ENCODE measurements at places on chromosomes 5 and 9.
A peak's percentile ranks its signal among the peaks of the same experiment; 100 is the strongest.

DNA sequence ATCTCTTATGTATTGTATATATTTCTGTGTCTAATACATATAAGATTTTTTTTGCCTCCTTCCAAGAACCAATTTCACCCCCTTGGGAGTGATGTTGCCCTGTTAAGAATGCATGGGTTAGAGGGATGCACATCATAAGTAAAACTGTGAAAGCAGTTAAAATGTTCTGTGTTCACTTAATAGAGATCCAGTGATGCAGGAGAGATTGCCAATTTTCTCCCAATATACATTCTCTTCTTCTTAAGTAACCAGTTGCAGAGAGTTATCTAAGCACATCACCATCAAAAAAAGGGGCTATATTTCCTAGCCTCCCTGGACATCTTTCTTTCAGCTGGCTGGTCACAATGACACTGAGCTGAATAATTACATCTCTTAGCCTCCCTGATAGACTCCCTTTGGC is 307.0 kb downstream of the OSTF1 start:
- DNase-seq = no peak

DNA sequence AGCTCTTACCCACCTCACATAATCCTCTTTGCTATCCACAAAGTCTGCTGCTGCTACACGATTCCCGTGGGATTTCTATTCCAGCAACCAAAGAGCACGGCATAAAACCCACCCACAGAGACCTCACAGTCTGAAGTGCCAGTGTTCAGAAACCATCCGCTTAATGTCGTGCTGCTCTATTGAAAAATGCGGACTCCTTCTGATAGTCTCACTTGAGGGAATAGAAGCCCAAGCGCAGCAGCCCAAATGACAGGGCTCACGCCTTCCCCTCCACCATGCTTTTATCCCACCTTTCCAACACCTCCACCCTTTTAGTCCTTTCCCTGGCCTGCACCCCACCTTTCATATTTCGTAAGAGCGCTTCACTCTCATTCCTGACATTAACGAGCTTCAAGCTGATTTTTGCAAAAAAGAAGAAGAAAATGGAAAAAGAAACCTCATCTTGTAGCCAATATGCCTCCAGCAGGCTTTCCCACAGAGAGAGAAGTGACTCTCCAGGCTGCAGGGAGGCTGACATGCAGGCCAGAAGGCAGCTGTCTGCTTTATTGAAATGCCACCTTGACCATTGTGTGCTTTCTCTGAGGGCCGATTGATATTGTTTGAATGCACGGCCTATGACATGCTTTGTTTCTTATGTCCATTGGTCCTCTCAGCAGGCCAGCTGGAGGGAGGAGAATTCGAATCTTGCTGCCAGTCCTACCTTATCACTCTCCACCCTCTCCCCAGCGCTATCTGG is 70.6 kb upstream of the PCSK1 start:
- DNase-seq = no peak

DNA sequence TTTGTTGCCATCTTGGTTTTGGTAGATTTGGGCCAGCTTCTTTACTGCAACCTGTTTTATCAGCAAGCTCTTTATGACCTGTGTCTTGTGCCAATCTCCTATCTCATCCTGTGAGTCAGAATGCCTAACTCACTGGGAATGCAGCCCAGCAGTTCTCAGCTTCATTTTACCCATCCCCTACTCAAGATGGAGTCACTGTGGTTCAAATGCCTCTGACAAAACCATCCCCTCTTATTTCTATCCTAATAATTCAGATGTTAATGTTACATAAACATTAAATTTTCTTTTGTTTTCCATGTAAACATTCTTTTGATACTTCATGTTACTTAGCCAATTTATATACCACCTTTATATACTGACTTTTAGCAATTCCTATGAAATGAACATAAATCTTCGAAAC is 746.3 kb downstream of the CDH18 start:
- DNase-seq = no peak

GRCh38 chr5:133930061-133930812 is 38.2 kb downstream of the C5orf15 start:
- DNase-seq = no peak

GRCh38 chr5:57844410-57844809 is 361.8 kb upstream of the ACTBL2 start:
- DNase-seq = no peak

DNA sequence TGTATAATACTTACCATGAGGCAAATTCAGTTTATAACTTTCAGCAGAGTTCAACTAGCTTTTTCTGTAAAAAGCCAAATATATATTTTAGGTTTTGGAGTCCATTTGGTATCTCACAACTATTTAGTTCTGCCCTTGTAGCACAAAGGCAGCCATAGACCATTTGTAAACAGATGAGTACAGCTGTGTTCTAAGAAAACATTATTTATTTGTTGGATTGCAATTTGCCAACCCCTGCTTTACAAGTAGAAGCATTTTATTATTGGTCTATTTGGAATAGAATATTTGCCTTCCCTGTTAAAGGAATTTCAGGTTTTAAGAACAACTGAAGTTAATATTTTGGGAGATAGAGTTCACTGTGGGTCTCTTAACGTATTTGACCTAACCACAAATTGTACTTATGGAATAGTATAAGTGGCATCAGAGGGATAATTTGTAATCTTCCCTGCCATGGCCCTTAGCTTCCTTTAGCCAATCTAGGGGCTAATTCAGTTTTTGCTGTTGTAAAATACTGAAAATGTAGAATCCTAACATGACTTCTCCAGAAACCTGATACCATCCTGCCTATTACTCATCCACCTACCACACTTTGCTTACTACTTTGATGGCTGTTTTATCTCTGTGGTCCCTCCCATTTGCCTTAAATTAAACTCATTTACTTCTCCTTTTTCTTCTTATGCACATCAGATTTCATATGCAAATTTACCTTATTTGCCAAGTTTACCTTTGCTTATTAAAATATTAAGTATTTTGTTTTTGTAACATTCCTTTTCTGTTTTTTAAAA is 109.2 kb downstream of the DMXL1 start:
- DNase-seq = no peak

GRCh38 chr9:131677444-131678180 is 62.3 kb downstream of the RAPGEF1 start:
- DNase-seq = no peak

GRCh38 chr9:18606846-18607245 is 132.9 kb downstream of the ADAMTSL1 start:
- DNase-seq = peak; percentile 14

- peak; percentile 23 for DNase-seq
Measured at GRCh38 chr5:44637916-44638869, 170.6 kb upstream of the MRPS30 start.

- DNase-seq = no peak
Measured at GRCh38 chr5:179379321-179379890, 34.1 kb upstream of the ADAMTS2 start.

- DNase-seq = no peak
Measured at GRCh38 chr5:77935506-77936364, 159.6 kb upstream of the TBCA start.

GRCh38 chr9:34047864-34048726 is 592 bp downstream of the UBAP2 start:
- peak; percentile 48 for DNase-seq

DNA sequence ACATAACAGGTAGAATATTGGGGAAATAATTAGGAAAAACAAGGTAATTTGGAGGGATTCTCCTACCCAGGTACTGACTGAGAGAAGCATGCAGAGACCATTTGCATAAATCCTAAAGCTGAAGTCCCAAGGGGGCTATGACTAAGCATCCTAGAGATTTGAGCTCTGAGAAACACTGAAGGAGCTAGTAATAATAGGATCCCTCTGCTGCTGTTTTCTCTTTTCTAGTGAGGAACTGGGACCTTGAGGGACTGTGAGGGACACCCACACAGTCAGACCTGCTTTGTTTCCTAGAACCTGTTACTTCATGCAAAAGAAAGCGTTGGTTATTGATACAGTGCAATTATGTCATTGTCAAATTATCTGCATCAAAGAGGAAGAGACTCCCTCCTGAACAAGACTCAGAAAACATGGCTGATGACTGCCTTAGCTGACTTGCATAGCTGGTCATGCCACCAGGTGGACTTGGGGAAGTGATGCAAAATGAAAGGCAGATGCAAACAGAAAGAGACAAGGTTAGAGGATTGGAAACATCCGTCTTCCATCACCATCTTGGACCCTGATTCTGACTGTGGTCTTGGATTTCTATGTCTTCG is 335.4 kb downstream of the NTRK2 start:
- no peak for DNase-seq

DNA sequence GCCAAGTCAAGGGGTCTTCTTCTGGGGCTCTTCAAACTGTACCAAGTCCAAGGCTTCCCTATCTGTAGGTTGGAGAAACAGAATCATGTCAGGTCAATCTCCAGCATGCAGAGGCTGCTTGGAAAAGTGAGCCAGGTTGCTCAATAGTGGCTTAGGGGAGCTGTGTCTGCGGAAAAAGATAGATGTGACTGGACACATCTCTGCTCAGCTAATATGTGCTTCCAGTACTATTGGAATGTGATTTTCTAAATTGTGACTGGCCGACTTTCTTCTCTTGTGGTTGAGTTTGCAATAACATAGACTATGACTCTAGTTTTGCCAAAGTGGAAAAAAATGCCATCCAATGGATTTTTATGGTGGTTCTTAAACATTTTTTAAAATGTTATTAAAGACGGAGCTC is 136.7 kb downstream of the BOD1 start:
- DNase-seq = no peak

DNA sequence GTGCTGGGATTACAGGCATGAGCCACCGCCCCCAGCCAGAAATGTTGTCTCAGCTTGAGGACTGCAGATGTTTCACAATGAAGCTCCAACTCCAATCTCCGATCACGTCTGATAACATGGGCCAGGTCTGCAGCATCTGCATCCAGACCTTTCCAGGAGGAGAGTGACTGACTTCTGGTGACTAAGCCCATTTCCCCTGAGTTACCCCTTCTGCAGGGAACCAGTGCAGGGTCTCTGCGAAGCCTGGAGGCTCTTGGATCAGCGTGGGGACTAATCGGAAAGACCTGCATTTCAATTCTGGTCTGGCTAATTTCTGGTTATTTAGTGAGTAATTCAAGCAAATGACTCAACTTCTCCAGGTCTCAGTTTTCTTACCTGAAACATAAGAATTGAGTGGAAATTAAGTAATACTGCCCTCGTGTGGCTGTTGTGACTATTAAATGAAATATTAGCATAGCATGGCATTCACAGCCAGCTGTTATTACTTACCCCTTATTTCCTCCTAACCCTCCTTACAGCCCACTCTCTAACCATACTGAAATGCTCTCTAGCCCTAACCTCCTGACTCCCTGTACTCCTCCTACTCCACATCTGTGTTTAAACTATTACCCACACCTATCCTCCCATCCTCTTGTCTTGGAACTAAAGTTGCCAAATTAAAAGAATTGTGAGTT is 2.2 kb upstream of the GNPDA1 start:
- DNase-seq = no peak

GRCh38 chr9:69066955-69067354 is 31.4 kb downstream of the FXN start:
- peak; percentile 72 for DNase-seq

GRCh38 chr9:76866689-76867088 is 39.2 kb downstream of the PRUNE2 start:
- no peak for DNase-seq

DNA sequence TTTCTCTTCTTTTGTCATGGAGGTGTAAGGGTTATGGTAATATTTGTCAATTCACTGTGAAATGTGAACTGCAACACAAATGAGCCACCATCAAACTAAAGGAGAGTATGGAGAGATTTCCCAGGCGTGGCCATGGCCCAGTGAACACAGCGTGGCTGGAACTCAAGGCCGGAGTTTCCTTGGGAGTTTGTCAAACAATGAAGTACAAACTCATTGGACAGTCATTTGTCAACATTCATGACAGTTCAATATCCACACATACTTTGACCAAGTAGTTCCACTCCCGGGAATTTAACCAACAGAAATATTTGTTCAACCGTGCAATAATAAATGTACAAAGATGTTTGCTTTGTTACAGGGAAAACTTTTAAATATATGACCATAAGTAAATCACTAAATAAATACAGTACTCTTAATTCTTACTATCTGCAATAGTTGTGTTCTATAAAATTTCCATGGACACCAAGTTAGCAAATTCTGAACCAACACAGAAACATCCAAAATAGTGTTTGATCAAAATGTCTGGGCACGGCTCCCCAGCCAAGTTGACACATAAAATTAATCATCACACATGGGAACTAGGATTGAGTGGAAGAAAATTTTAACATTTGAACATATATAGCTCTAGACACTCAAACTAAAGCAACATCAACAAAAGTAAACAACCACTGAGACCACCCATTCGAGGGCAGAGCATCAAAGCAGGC is 87.1 kb downstream of the DIRAS2 start:
- no peak for DNase-seq

DNA sequence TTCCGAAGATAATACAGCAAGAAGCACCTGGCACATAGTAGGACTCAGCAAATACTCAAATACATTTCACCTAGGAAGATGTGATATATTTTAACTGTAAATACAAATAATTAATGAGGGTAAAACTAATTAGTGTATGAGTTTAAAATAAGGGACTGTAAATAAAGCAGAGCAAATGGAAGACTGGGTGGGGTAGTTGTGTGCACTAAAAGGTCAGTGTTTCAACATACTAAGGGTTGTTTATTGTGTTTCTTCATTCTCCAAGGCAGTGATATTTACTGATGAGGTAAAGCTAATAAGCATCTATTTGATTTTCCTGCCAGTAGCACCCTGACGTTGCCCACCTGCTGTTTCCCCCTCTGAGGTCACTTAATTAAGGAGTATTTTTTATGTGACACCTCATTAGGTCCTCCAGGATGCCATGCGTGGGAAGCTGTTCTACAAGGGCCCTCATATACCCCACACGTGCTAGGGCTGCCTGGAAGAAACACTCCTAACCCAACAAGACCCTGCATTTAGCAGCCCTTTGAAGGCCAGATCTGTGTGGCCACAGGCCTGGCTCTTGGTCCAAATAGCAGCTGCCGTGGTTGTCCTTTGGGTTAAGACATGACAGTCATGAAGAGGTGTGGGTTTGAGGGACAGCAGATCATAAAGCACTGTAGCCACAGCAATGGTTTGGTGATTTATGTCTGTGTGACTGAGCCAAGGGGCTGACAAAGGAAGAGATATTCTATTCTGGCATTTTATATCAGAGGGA is 97.5 kb upstream of the RPS23 start:
- no peak for DNase-seq

GRCh38 chr9:3578786-3579185 is 53.0 kb upstream of the RFX3 start:
- DNase-seq = no peak

DNA sequence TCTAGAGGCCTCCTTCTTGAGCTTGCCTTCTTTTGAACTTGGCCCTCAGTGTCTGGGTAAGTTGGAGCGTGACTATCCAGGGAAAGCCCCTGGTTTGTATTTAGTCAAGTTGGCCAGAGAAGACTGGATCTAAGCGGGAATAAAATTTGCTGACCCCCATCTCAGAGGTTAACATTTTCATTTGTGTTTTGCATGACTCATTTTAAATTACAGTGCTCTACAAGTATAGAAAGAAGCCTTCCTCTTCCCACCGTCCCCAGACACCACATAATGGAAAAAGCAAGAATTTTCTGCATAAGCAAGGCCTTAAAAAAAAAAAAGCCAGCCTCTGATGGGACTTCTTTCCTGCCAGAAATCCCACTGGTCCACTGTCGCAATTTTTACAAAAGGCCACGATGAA is 27.2 kb downstream of the PIK3R1 start:
- no peak for DNase-seq

Measured in WTC11 (cell line).